ENCODE measurements at places on chromosomes 6 and 20. TPM values are rescaled to one million over a fixed set of nuclear protein-coding genes. Genes with fewer than 3 reads are reported as not detected.

GRCh38 chr20:36341331-36342020 lies 35.3 kb downstream of the DLGAP4 start:
- no peak for DNase-seq

GRCh38 chr6:143836150-143836549 lies 7.0 kb upstream of the LTV1 start:
- DNase-seq = no peak

- no peak for DNase-seq
These were observed 1.3 kb upstream of the SIRPA start for GRCh38 chr20:1893721-1894470.

- no peak for DNase-seq
These were observed 1265.4 kb upstream of the MAP3K7 start for GRCh38 chr6:91852252-91852651.

GRCh38 chr20:50506270-50506579 lies 4.0 kb upstream of the PTPN1 start:
- DNase-seq = no peak

DNA sequence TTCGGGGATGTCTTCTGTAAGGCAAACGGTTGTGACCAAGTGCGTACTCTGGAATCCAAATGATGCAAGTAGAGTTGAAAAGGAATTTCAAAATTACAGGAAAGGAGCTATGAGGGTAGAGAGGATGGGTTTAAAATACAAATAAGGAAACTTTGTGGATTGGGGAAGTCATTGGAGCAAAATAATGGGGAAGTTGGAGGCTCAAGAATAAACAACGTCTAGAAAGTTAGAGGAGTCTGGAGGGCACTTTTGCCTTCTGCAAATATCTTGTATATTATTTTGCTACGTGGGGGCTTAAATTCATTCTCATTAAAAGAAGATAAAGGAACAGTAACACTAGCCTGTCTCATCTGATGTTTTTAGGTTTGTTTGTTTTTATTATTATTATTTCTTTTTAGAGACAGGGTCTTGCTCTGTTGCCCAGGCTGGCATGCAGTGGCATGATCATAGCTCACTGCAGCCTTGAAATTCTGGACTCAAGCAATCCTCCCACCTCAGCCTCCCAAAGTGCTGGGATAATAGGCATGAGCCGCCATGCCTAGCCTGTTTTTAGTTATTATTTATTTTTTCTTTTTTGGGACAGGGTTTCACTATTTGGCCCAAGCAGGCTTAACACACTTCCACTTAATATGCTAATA lies 55.0 kb upstream of the TNFAIP3 start:
- DNase-seq = no peak

GRCh38 chr6:130381012-130381411 lies 15.2 kb downstream of the TMEM200A start:
- DNase-seq = no peak

DNA sequence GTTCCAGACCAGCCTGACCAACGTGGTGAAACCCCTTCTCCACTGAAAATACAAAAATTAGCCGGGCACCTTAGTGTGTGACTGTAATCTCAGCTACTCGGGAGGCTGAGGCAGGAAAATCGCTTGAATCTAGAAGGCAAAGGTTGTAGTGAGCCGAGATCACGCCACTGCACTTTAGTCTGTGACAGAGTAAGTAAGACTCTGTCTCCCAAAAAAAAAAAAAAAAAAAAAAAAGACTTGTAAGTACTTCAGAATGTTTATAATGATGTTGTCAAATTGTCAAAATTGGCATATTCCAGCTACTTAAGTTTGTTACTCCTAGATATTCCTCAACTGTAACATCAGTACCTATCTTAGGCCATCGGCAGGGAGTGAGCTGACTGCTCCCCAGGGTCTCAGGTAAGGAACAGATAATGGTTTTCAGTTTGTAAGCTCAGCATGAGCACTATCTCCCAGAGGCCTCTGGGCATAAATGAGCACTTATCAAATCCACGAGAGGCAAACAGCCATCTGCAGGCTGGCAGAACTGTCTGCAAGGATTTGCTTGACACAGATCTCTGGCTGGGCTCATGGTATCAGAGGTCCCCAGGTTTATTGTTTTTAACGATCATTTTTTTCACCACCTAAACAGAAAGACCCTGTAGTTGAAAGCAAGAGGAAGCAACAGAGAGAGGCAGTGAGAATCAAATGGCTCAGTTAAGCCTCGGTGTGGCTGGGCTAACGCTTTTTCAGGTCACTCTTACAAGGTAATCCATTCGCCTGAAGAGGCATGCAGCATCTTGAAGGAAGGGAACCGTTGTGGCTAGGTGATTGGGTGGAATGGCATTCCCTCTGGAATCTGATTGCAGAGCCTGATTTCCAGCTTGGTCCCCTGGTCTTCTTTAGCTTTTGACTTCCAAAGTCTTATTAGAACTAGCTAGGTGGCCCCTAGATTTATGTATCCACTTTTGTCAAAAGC lies 115.9 kb downstream of the LY86 start:
- DNase-seq = no peak

DNA sequence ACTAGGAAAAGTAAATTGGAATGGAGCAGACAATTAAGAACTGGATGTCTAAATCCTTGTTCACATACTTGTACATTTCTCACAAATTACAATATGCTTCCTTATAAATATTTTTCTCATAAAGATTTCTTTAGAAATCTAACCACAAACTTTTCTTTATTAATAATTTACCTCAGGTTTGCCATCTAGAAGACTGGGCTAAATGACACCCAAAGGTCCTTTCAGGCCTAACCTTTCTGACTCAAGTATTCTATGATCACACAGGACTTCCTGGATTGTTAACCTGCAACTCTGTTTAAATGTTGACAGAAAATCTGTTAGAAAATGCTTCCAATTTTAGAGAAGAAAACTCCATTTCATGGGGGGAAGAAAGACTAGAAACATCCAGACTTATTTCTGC lies 330.5 kb upstream of the MAP3K7 start:
- DNase-seq = no peak

DNA sequence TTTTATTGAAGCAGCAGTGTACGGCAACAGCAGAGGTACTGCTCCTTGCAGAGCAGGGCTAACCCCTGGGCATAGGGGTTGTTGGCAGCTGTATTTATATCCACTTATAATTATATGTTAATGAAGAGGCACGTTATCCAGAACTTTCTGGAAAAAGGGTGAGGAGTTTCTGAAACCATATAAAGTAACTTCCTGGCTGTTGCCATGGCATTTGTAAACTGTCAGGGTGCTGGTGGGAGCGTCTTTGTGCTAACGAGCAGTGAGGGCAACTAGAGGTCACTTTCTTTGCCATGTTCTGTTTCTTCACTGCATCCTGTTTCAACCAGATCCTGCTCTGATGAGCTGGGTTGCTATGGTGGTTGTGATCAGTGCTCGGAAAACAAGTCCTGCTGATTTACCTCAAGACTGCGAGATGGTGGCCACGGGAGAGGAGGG lies 11.1 kb upstream of the ARFGEF2 start:
- DNase-seq = no peak

DNA sequence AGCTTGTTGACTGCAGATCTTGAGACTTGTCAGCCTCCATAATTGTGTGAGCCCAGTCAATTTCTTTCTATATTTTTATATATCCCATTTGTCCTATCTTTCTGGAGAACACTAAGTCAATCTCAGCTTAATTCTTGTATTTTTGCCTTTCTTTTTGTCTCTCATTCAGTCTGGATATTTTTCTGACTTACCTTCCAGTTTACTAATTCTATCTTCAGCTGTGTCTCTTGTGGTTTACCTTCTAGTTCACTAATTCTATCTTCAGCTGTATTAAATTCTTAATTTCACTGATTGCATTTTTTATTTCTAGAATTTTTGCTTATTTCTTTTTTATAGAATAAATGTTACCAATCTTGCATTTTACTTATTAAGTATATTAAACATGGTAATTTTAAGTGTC lies 17.8 kb upstream of the RFX6 start:
- DNase-seq = no peak

DNA sequence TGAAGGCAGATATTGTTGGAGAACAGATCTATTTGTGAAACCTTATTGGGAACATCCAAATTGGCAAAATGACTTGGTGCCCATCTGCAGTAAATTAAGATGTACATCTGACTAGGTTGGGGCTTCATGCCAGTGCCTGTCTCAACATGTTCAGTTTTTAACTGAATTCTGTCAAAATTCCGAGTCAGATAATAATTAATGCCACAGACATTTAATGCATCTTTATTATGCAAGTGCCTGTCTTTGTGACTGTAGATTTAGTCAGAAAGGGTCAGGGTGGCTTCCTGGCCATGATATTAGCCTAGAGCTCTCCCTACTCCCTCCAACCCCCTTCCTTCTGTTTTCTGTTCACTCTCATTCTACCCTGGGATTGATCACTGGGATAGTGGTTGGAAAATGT lies 199.3 kb upstream of the FLRT3 start:
- DNase-seq = no peak

GRCh38 chr6:163708466-163708865 lies 293.9 kb downstream of the QKI start:
- DNase-seq = no peak

DNA sequence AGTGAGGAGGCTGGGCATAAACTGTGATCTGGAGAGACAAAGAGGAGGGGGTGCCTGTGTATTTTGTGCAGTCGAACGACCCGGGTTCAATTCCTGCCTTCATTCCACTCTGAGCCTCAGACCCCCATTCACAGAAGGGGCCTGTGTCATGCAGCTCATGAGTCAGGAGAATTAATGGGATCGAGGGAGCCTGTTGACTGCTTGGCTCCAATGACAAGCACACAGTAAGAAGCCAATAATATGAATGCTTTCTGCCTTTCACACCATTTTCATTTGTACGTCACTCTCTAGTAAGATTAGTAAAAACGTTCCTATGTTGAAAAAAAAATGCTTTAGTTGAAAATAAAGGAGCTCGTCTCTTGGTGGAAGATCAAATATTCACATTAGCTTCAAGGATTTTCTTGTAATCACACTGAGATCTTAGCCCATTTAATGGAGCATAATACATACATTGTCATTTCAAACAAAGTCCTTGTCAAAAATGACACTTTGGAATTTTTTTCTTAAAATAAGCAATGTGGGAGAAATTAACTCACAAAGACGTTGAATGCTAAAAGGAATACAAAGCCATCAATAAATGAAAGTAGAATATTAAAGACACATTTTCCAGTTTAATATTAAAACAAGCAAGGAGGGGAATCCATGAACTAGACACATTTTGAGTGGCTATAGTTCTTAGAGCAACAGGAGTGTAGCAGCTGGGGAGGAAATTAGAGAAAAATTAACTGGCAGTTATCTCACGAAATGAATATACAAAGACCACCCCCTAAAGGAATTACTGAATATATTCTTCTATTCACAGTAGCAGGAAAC lies 246.7 kb upstream of the AFDN start:
- no peak for DNase-seq

GRCh38 chr20:8718279-8718678 lies 350.6 kb upstream of the PLCB4 start:
- no peak for DNase-seq

DNA sequence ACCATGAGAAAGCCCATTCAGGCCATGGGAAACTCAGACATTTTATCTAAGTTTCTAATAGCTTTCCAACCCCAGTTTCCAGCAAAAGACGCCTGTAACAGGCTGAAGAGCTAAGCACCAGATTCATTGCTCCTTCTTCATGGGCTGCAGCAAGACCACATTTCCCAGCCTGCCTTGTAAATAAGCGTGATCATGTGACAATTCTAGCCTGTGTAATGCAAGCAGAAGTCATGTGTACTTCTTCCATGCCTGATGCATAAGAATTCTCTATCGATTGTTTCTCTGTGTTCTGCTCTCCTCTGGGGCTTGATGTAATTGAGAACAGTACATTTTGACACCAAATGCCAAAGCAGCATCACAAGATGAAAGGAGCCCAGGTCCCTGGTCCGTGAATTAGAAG lies 6.8 kb downstream of the PCSK2 start:
- DNase-seq = no peak

- DNase-seq = no peak
These were observed 51.2 kb downstream of the VAPB start for GRCh38 chr20:58440021-58440767.

GRCh38 chr6:108464418-108465097 lies 96.2 kb upstream of the FOXO3 start:
- no peak for DNase-seq

DNA sequence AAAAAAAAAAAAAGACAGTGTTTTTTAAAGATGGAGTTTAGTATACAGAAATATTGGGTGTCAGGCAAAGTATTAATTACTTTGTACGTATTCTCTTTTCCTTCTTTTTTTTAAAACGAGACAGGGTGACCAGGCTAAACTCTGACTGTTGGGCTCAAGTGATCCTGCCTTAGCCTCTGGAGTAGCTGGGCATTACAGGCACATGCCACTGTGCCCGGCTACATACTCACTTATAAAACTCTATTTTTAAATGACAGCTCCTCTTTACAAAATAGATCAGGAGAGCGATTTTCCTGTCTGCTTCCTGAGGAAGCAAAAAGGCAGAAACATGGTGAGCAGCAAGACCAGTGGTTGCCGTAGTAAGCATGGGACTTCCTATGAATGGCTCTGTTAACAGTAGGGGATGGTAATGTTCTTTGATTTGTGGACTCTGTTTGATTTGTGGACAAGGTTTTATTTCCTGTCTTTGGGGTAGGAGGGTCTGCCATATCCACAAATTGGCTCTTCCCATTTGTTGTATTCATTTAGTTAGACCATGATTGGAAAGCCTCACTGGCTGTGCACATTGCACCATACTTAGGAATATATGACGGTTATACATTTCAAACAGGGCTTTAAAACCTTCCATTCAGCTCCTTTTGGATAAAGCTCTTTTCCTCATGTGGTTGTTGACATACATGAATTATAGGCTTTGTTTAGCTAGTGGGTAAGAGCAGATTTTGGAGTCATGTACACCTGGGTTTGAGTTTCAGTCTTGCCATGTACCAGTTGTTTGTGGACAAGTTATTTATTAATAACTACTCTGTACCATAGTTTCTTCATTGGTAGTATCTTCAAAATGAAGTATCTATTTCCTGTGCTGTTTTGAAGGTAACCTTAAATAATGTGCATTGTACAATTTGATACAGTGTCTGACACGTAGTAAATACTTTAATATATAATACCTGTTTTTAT lies 45.1 kb downstream of the PTPRA start:
- DNase-seq = no peak

GRCh38 chr6:105109955-105110895 lies 69.6 kb downstream of the POPDC3 start:
- DNase-seq = no peak

DNA sequence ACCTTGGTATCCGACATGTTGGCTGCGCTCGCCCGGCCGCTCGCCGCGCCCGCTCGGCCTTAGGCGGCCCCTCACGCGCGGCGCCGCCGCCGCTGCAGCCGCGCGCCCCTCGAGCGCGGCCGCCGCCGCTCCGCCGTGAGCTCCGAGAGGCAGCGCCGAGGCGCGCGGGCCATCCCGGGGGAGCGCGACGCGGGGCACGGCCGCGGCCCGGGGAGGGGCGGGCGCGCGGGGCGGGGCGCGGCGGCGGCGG lies at the start of gene KIF13A:
Gene KIF13A, minus strand, starts transcription at position 189 of the 250 bp plus-strand sequence. Its CDS starts 172 bp downstream, at position 17.
- no peak for DNase-seq

- DNase-seq = no peak
These were observed 85.5 kb upstream of the RPS6KA2 start for GRCh38 chr6:166712286-166713228.

EPHA7 gene
- 0.52 TPM for total RNA-seq

LATS1 gene
- total RNA-seq = 12.1 TPM

E2F1 gene
- total RNA-seq = 13.3 TPM

BANF2 gene
- 0.14 TPM for total RNA-seq

PLN gene
- total RNA-seq = 1.3 TPM

IRAK1BP1 gene
- 6.2 TPM for total RNA-seq

VSTM2L gene
- 4.4 TPM for total RNA-seq
